Activated T-helper 2 cell treated with anti-CD3 and anti-CD28 coated beads, Interferon-gamma antibody, Interleukin-2, Interleukin-4, amounts not matched to agents 10 μg/mL and 5 μg/mL and 100 μg/mL, durations not matched to agents 14 hours and 24 hours and 36 hours (primary cell): ENCODE measurements at places on chromosomes 2 and 18. TPM values are rescaled to one million over a fixed set of nuclear protein-coding genes. Genes with fewer than 3 reads are reported as not detected.

DNA sequence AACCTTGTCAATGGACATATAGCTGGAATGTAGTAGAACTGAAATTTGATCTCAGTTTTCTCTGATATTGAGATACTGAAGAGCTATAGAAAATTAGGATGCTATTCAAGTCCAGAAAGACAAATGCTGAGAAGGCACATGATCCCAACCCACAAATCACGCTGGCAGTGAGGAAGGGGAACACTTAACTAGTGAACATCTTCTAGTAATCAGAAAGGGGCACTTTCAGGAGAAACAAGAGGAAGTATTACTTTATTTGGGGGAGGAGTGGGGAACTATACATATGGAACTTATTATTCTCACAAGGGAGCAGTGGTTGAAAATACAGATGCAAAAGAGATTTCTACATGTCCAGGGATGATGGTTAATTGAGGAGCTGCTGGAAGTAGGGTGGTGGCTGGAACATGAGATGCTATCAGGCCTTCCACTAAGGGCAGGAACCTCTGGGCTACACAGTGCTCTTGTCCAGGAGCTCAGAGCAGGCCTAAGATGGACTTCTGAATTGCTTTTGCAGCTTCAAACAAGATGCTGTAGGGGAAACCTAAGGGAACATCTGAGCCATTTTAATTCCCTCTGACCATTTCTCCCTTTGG is 79.3 kb downstream of the TGFA start:
- no peaks in the 10 kb centered on the region for H3K36me3 ChIP-seq
- H3K4me3 ChIP-seq, result no peak overlapping the region
- peaks cover 9% of the 10 kb centered on the region for H3K4me1 ChIP-seq
- DNase-seq, result no peak
- peaks cover 7% of the 10 kb centered on the region for H3K27me3 ChIP-seq
- H3K27ac ChIP-seq, result no peak overlapping the region

- no peak for DNase-seq
- H3K4me1 ChIP-seq, result peaks cover 3% of the 10 kb centered on the region
- H3K4me3 ChIP-seq, result no peak overlapping the region
- H3K36me3 ChIP-seq, result no peaks in the 10 kb centered on the region
These were observed 352.8 kb upstream of the GYPC start for GRCh38 chr2:126303113-126303512.

The CCDC85A gene
- not detected in 2 replicates for total RNA-seq

DNA sequence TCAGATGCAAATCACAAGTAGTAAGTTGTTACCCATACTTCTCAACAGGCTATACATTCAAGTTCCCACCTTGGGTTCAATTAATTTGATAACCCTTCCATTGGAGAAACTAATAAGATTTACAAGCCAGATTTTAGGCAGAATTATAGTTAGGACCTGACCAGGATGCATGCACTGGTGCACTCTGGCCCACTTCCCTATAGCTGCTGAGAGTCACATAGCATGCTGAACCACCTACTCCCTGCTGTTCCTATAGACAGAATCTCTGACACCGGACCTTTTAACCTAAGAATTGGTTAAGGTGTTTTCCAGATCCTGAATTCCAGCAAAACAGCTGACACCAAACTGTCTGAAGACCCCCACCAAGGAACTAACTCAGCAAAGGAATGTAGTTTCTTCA is 26.2 kb downstream of the FAM210A start:
- H3K4me3 ChIP-seq, result no peak overlapping the region
- no peak overlapping the region for H3K27ac ChIP-seq
- H3K4me1 ChIP-seq, result peaks cover 1% of the 10 kb centered on the region
- no peak for DNase-seq
